ENCODE measurements at places on chromosomes 2 and 18.

DNA sequence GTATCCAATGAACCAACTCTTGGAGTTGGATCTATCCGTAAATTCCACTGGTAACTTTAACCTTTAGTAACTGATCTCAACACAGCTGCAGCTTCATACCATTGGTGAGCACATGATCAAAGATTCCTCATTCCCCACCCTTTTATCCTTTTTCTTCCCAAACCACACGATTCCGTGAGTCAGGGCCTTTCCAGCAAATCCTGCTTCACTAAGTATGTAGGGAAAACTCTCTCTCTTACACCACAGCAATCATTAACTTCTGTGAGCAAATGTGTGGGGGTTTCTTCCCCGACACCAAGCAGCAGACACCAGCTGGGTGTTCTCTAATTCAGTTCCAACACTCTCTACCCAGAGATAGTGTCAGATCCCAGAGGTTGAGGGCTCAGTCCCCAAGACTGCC, 23.5 kb downstream of the ELP2 start:
- no peak for DNase-seq

DNA sequence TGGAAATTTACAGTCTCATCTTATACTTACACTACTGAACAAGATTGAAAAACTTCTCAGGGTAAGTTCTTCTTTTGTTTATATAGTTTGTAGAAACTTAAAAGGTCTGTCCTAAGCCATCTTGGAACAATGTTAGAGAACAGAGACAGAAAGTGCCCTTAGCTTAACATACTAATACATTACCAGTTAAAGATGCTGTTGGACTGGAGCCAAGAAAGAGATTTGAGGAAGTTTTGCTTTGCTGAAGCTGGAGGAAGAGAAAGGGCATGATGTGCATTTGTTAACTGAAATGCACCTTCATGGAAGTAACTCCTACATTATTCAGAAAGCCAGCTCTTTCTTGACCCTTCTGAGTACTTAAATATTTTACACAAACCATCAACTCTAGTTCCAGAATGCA, 66.5 kb upstream of the TNFRSF11A start:
- no peak for DNase-seq

DNA sequence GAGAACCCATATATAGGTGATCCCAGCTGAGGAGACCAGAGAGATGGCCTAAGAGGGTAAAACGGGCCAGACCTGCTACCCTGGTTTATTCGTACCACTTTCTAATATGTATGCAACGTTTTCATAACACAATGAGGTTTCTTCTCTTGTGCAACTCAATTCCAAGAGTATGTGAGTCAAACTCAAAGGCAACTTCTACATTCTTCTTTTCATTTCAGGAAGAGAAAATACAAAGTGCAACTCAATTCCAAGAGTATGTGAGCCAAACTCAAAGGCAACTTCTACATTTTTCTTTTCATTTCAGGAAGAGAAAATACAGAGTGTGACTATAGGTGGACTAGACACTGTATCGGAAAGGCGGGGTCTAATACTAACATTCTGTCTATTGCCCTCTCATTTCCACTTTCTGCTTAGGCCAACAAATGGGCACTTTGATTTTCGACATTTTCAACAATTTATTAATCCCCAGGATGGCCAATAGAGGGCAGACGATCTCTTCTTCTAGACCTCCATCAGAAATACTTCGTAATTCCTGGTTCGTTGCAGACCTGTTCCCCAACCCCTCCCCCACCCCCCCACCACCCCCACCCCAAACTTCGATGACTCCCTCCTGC, 3.7 kb upstream of the CRIM1 start:
- DNase-seq = no peak

- DNase-seq = no peak
Measured at GRCh38 chr2:225104971-225105370, 62.7 kb upstream of the DOCK10 start.

DNA sequence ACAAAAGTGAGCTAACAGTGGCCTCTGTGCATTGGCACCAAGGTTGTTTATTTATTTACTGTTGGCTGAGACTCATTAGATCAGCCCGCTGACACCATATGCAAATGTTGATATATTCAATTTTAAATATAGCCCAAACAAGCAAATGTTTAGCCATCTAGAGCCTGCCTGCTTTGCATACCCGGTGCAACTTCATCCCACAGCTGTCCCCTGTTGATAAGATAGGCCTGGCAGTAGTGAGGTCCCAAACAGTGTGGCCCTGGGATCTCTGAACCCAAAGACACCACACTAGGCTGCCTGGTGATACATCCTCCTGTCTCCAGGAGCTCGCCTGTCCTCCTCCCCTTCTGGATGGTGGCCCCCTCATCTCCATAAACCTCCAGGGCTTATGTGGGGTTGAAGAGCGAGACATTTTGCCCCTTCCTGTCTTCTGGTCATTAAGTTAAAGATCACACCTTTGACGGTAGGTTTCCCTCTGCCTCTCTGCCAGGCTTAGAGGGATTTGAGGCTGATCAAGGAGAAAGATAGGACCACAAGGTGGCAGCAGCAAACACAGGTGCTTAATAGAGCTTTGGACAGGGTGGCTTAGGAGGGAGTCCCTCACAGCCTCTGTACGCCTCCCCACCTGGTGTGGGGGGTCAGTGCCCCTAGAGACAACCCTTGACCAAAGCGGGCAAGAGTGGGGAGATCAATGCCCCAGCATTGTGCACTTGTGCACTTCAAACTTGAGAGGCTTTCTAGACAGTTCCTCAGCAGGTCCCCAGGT, 23.7 kb upstream of the MYO5B start:
- no peak for DNase-seq
